ENCODE measurements at places on chromosomes 12 and 14.

DNA sequence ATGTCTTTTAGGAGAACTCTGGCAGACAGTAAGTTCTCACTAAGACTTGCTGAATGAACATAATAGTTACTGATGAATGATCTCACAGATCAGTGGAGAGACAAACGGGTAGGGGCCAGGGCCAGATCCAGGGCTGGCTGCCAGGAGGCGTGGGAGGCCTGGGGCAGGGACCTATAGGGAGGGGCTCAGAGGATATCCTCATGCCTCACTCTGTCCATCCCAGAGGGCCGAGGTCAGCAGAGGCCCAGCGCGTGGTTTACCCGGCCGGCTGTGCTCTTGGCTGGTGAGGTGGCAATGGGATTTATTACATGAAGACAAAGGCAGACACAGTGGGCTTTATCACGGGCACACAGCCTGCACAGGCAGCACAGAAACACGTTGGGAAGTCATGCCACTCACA, 85.4 kb downstream of the CHGA start:
- DNase-seq, result no peak

DNA sequence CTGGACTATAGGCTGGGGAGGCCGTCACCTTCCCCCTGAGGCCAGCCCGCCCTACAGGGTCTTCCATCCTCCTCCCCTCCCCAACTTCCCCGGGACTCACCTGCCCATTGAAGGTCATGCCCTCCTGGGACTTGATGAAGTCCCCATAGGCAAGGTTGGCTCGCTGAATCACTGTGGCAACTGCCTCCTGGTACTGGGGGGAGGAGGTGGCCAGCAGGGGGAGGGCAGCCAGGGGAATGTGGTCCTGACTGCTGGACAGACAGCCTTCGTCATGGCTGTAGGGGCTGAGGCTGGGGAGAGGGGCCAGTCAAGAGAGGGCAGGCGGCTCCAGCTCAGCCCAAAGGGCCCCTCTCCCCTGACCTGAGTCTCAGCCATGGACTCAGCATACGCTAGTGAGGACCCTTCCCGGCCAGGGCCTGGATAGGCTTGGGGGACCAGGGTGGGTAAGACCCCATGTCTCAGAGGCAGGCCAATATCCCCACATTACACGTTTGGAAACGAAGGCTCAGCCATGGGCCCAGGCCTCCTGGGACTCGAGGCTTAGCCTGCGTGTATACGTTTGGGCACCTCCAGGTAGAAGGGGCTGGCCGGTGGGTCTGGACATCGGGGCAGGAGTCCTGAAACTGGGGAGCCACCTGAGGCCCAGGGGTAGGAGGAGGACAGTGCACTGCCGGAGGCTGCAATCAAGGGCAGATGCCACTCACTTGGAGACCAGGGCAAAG, 16.3 kb downstream of the ARL6IP4 start:
- no peak for DNase-seq

- no peak for DNase-seq
These were observed 42.0 kb downstream of the GLIPR1L2 start for GRCh38 chr12:75432924-75433323.

DNA sequence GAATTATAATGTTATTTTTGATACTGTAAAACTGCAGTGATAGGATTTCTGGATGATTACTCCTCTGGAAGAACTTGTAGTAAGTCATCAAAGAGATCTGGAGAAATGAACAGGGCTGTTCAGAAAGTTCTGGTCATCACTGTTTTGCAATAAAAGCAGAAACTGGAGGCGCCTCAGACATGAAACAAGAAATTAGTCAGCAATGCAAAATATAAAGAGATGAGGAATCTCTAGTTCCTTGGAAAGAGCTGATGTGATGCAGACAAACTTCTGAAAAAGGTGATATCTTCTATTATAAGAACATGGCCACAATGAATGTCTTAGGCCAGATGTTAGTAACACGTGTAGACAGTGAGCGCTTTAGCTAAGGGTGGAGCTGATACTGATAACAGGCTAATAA, 9.5 kb downstream of the ACIN1 start:
- no peak for DNase-seq

DNA sequence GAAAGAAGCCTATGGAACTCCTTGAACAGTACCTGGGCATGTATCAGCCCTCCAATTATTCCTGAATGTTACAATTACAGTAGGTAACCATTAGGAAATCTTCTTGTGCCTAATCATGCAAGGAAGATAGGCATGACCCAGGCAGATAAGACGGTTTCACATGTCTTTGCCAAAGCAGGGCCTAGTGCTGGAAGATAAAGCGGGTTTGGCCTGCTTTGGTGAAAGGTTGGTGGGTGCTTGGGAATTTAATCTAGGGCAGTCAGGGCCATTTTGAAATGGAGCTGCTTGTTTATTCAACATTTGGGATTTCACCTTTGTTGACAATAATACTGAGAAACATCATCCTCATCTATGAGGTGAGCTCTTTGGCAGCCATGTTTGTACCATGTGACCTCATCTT, 12.5 kb upstream of the SRSF5 start:
- no peak for DNase-seq

GRCh38 chr12:54958048-54958658, 26.4 kb downstream of the TESPA1 start:
- no peak for DNase-seq

DNA sequence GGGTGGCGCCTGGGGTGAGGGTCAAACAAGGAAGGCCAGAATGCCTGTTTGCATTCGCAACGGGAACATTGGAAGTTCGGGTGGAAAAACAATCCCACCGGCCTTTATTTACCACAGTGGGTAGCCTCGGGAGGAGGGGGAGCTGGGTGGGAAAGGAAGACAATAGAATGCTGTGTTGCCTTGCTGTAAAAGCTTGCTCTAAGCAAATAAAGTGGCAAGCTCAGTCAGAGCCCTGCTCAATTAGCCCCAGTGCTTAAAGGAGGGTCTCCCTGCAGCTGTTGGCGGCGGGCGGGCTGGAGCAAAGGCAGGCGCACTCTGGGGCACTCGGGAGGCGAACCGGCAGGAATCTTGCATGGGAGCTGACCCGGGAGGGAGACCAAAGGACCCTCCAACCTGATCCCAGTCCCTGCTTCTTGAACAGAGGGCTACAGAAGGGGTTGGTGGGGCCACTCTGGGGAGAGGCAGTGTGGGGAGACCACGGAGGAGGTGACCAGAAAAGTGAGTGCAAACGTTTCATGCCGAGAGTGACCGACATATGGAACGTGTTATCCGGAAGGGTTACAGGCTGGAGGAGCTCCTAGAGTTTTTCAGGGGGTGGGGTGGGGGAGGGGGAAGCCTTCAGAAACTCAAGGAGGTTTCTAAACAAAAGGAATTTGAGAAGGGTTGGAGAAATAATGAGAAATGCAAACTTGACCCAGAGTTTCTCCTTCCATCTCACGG, 48.5 kb downstream of the NTF3 start:
- DNase-seq, result no peak

DNA sequence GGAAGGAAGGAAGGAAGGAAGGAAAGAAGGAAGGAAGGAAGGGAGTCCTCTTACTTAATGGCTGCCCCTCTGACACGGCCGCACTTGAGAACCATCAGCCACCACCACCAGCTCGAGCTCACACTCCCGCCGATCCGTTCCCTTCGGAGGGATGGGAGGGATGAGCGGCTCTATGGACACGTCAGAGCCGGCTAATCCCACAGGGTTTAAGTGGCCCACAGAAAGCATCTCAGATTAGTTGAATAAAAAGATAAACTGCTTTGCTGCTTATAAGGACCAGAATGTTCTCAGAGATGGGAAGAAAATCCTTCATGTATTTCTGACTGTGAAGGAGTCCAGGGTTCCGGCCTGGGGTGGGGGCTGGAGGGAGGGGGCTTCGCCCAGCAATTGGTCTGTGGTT, 31.1 kb downstream of the PRIMA1 start:
- no peak for DNase-seq

DNA sequence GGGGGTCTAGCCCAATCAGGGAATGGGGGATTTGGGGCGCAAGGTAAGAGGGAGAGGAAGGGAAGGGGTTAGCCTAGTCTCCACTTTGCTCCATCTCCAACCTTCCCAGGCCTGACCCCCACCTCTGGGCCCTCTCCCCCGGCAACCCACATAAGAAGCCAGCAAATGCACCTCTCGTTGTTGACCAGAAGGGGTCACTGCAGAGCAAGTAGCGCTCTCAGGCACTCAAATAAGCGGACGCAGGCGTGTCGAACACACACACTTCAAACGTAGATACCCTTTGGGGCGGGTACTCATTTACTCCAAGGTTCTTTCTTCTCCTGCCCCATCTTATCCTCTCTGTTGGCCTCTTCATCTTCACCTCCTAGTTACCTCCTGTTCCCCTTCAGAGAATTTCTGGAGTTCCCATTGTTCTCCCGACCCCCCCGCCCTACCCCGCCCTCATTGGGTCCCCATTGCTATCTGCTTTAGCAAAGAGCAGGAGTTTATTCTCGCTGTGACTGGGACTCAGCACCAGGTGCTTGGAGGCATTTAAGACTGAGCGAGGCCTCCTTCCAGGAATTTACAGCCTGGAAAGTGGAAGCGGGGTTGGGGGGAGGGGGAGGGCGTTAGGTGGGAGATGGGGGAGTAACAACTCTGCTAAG, 1.5 kb upstream of the SRRM4 start:
- no peak for DNase-seq

GRCh38 chr12:120224304-120225199, 23.6 kb upstream of the RPLP0 start:
- no peak for DNase-seq

DNA sequence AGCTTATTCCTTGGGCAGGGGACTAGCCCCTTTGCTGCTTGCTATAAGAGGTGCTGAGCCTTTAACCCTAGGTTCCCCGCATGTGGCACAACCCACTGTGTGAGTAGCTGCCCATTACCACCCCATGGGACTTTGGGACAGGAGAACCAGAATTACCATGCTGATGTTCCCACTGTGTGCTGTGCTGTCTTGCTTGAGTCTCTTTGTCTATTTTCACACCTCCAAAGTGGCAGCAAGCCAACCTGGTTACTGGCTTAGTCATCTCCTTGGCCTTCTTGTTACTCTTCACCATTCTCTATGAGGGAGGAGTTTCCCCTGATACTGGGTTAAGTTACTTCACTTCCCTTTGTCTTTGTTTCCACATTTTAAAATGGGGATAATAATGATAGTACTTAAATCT, 73.4 kb upstream of the ETV6 start:
- DNase-seq, result no peak

- no peak for DNase-seq
These were observed 2.0 kb upstream of the SOS2 start for GRCh38 chr14:50233166-50233950.

GRCh38 chr12:12983420-12984035, 16.5 kb downstream of the HEBP1 start:
- DNase-seq, result no peak

DNA sequence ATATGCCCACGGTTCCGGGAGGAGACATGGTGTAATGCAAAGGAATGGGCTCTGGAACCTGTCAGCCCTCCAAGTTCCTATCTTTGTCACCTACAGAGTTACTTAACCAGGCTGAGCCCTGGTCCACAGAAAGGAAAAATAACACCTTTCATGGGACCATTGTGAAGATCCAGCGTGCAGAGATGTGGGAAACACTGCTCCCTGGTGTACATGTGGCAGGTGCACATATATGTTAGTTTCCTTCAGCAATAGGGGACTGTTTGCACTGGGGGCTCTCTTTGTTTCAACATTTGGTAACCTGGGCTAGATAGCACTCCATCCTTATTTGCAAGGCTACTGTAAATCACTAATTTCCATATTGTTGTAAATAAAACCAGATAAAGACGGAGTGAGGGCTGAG, 72.3 kb downstream of the ANO2 start:
- DNase-seq, result no peak

- DNase-seq, result no peak
These were observed 141.9 kb downstream of the CHST11 start for GRCh38 chr12:104598342-104599271.

DNA sequence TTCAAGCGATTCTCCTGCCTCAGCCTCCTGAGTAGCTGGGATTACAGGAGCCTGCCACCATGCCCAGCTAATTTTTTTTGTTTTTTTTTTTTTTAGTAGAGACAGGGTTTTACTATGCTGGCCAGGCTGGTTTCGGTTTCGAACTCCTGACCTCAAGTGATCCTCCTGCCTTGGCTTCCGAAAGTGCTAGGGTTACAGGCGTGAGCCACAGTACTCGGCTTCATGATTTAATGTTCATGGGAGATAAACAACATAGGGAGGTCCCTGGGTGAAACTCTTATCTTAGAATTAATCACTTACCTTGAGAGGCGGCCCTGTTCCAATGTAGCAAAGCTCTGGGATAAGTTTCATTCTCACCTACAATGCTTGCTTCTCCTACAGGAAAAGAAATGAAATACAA, 48.3 kb downstream of the SEL1L start:
- DNase-seq, result no peak

DNA sequence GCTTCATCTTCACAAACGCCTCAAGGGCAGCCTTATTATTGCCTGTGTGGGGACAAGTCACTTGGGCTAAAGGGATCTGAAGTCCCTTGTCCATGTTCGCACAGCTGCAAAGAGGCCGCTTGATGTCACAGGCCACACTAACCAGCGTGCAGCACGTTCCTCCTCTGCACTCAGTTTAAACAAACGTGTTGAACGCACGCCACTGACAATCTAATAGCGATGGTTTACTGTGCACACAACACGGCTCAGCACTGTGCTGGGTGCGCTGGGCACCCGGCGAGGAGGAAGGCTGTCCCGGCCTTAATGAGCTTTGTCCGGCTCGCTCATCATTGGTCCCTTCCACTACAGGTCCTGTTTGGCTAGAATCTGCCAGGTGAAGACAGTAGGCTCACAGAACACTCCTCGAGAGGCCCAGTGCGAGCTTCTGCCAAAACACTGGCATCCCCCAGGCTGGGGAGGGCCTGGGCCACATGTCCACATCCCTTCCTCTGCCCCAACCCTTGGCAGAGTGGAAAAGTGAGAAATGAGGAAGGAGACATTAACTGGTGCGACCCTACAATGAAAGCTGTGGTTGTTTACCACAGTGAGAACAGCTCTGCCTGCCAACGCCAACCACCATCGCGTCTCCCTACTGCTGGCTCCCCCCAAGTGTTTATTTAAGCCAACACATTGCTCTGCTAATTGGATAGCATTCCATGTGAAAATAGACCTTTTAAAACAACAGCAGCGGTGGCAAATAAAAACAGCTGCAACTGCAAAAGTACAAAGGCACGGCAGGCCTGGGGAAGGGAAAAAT, 113.2 kb downstream of the RBM19 start:
- DNase-seq, result no peak

DNA sequence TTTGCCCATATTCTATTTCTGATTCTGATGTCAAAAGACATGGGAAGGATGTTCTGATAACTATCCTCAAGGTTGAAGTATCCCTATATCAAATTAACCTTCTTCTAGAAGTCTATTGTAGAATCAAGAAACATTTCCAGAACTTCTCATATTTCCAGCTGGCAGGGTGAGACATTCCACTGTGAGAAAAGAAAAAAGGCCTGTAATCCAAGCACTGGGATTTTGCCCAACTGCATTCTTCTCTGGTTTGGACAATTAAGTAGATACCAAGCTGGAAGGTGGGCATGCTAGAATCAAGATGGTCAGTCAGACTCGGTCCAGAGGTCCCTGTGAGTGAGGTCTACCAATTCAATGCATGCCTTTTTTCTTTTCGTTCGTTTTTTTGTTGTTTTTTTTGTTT, 60.9 kb downstream of the MAP3K9 start:
- DNase-seq, result no peak

DNA sequence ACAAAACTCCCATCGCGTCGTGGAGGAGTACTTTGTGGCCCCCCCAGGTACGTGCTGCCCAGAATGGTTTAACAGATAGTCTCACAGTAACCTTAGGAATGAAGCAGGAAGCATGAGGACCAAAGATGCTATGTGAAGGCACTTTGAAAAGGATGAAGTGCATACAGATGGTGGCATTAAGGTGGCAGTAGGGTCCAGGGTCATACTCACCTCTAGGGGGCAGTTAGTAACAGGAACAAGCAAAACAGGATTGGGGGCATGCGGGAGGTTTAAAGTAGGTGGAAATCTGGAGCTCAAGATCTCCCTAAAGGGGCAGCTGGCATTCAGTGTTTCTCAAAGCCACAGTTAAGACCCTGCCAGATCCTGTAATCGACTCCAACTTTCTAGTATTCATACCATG, 10.9 kb downstream of the GATC start:
- DNase-seq, result no peak

All from activated CD8-positive, alpha-beta memory T cell treated with anti-CD3 and anti-CD28 coated beads for 1 hour (primary cell).